ENCODE measurements at places on chromosomes 13 and 19.

DNA sequence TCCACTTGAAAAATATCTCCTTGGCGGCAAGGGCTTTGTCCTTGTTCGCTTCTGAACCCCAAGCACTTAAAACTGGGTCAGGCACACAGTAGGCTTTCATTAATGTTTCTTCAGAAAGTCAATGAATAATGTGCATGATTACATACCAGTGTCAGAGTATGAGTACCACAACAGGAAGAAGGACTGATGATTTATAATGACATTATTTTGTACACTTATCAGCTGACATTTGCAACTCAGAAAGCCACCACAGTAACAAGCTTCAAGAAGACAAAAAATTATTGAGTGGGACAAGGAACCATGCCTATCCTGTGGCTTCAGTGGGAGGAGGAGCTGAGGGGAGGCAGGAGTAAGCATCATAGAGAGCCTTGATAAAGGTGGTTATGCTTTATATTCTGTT, 10.0 kb downstream of the POLR1D start:
- no peak for DNase-seq

- no peak for DNase-seq
Measured at GRCh38 chr13:102707467-102707866, 12.6 kb upstream of the METTL21C start.

DNA sequence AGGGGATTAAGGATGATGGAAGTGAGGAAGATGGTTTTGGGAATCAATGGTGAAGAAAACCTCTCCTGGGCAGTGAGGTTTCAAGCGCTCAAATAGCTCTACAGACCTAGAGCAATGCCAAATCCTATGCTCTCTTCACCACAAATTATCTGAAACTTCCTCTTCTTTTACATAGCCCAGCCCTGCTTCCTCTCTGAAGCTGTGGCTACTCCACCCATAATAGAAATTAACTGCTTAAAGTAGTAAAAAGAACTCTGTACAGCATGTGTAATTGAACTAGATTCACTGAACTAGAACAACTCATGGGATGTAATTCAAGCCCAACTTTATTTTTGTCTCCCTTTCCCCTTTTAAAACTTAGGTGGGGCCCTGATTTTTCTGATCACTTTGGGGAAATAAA, 20.4 kb upstream of the IFT88 start:
- DNase-seq, result no peak

DNA sequence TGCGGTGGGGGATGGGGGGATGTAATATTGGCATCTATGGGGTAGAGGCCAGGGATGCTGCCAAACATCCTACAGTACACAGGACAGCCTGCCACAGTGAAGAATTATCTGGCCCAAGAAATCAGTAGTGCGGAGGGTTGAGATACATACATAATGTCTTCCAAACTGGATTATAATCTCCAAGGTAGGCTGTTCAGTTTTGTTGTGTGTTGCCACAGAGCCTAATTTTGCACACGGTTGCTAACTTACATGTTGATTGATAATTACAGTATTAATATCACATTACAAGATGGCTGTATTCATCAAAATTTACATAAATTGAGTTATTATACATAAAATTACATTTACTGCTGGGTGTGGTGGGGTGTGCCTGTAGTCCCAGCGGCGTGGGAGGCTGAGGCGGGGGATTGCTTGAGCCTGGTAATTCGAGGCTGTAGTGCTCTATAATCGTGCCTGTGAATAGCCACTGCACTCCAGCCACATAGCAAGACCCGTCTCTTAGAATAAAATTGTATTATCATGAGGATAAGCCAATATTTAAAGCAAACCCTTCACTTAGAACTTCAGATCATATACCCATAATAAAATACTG, 8.1 kb downstream of the POMP start:
- DNase-seq, result no peak

DNA sequence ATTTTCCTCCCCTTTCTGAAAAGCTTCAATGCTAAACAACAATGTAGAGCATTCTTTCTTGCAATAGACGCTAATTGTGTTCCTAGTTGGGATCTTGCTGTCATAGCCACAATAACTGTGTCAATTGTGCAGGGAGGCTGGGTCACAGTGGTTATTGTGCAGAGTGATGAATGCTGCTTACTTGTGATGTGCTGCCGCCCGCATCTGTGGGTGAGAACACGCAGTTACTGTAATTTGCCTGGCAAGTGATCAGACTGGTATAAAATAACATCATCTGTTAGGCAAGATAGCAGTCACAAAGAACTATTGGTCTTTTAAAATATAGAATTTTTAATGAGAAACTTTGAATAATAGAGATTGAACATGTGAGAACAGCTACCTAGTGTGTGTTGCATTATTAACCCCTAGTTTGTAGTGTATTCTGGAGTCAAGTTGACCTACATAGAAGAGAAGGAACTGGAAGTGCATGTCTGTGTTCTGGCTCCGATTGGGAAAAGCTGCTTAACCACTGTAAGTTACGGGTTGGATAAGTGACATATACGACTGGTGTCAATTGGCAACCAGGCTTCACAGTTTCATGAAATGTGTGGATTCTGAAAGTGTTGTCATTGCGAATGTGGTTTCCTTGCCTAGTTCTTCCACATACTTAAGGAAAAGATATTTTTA, 43.6 kb downstream of the SLAIN1 start:
- DNase-seq, result no peak

DNA sequence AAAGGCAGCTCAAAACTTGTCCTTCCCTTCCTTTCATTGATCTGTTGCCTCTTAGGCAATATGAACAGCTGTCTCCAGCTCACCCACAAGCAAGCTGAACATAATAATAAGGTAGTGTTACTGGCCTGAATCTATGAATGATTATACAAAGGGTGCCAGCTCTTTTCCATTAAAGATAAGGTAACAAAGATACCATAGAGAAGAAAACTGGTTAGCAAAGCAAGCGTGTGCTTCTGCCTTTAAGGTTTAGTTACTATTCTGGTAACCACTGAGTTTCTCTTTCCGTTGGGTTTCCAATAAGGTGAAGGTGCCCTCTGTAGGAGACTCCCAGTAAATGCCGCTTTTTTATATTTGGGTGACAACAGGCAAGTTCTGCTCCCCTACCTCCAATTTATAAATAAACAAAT, 12.1 kb upstream of the DACH1 start:
- DNase-seq, result peak; percentile 42

DNA sequence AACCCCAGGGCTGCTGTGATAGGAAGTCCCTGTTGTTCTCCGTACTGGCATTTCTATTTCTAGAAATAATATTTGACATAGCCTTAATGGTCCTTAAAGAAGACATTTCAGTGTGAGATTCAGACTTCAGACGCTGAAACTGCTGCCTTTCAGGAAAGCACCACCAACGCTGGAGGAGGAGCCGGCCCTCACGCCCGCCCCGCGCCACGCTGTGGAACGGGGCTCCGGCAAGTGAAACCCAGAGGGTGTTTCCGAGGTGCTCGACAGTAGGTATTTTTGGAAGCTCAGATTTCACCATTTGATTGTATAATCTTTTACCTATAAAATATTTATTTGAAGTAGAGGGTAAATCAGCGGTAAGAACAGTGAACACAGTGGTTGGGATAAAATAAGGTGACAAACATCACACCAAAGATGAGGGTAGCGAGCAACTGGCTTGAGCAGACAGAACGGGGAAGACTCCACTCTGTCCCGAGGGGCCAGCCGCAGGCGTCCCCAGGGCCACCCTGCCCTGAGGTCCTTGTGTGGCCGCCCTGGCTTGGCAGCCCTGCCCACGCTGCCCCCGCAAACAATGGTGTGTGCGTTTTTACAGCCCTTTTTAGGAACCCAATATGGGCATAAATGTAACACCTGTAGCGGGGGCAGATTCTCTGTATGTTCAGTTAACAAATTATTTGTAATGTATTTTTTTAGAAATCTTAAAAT, 85.6 kb upstream of the MCF2L start:
- no peak for DNase-seq

GRCh38 chr19:55809381-55810058, 22.3 kb downstream of the NLRP11 start:
- peak; percentile 99 for DNase-seq

GRCh38 chr13:77521595-77522367, 13.7 kb upstream of the SCEL start:
- no peak for DNase-seq

DNA sequence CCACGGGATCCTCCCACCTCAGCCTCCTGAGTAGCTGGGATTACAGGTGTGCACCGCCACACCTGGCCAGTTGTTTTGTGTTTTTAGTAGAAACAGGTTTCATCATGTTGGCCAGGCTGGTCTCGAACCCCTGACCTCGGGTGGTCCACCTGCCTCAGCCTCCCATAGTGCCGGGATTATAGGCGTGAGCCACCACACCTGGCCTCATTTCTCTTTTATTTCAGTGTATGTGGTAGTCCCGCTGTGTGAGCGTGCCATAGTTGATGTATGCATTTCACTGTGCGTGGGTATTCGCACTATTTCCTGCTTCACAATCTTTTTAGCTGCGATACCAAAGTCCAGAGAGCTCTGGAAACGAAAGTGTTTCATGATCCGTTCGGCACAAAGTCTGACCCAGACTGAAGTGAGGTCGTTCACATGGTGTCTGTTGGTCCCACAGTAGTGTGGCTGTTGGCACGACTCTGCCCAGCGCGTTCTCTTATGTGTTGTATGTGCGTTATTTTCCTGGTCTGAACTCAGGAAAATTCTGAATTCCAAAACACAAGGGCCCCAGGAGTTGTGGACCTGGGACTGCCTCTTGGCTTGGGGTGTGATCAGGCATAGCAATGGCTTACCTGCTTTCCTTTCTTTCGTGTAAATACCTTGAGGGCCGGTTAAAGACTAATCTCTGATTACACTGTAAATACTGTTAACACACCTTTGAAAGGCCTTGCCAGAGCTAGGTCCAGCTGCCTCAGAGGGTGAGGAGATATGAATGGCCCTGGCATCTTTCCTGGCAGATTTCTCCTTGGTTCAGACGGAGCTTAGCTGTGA, 8.6 kb downstream of the EPN1 start:
- no peak for DNase-seq

GRCh38 chr19:34217952-34218817, 36.2 kb upstream of the GARRE1 start:
- peak; percentile 89 for DNase-seq

GRCh38 chr19:2117215-2117960, 20.7 kb downstream of the IZUMO4 start:
- DNase-seq, result no peak

- DNase-seq, result no peak
Measured at GRCh38 chr13:40469581-40470310, 196.7 kb downstream of the FOXO1 start.

DNA sequence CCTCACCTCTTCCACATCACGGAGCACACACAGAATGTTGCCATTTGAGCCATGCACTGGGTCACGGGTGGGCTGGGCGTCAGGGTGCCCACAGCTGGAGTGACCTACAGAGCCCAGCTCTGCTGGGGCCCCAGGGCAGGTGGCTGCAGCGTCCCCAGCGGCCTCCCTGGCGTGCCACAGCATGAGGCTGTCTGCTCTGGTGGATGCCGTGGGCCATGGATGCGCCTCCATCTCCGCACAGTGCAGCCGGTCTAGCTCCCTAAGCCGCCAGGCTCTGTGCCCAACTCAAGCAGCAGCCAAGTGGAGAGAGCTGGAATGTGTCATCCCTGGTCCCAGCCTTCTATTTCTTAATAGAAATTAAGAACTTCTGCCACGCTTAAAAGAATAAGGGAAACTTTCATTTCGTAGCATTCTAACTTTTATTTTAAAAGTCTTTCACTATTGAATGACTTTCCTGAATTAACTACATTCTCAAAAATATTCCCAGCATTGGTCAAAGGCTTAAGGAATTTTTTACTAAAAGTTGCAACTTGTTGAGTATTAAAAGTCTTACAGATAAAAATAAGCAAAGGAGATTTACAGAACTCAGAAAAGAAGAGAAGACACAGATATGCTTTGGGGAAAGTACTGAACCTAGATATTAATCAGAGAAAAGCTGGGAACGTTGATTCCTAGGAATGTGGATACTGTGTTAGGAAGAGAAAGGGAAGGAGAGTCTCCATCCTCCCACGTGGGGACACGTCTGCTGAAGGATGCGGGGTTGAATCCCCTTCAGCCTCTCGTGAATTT, 59.3 kb downstream of the ATP11A start:
- no peak for DNase-seq

- DNase-seq, result no peak
Measured at GRCh38 chr13:55361141-55361540, 1779.6 kb upstream of the PRR20A start.

DNA sequence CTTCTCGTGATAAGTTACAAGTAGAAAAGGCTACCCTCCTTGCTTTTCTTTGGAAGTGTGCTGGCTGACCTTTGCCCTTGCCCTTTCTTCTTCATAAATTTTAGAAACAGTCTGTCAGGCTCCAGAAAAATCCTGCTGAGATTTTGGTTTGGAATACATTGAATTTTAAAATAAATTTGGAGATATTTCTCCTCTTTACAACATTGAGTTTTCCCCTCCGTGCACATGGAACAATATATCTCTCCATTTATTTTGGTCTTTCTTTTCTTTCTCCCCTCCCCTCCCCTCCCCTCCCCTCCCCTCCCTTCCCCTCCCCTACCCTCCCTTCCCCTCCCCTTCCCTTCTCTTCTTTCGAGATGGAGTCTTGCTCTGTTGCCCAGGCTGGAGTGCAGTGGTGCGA, 8.6 kb downstream of the KLK4 start:
- no peak for DNase-seq

DNA sequence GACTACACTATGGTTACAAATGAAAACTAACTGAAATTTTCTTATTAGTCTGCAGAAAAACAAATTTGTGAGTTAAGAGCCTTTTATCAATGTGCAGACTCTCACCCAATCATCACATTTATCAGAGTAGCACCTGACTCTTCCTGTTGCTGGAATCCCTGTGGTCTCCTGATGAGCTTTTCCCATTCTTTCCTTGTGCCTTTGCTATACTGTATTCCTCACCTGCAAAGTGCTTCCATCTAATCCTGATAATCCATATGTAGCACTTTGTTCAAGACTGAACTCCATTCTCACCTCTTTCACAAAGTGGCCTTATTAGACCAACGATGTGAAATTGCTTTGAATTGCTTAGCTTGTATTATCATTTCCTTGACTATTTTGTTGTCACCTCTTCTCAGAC, 225.3 kb downstream of the LHFPL6 start:
- no peak for DNase-seq

- no peak for DNase-seq
Measured at GRCh38 chr19:542173-542866, 1.5 kb upstream of the GZMM start.

GRCh38 chr19:17450264-17451075, 2.0 kb upstream of the TMEM221 start:
- no peak for DNase-seq

DNA sequence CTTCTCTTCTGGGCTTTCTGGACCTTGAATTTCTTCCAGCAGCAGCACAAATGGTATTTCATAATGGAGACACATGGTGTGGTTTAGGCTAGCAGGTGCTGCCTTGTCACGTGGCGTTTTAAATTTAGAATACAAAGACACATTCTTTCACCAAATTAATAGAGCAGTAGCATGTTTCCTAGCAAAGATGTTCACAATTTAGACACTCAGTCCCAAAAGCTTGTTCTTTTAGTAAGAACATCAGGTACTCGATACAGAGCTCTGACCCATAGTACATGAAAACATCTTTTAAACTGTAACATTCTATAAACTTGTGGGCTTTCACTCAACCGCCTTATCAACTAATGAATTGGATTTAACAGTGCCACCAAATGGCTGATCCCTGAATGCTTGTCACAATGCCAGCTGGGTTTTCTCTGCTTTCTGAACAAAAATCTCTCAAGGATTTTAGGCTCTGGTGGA, 290.1 kb downstream of the DCLK1 start:
- no peak for DNase-seq

- DNase-seq, result no peak
Measured at GRCh38 chr19:43584484-43584883, 8.9 kb downstream of the PINLYP start.

GRCh38 chr13:109985871-109986450, 199.6 kb upstream of the IRS2 start:
- DNase-seq, result no peak
